ENCODE measurements at places on chromosomes 5 and 9. TPM values are rescaled to one million over a fixed set of nuclear protein-coding genes. Genes with fewer than 3 reads are reported as not detected.

Gene CCDC192
- total RNA-seq = not detected

Gene CCNI2
- total RNA-seq = 0.28 TPM

Gene RUSC2
- 7.9 TPM for total RNA-seq

Gene SLCO6A1
- 0.21 TPM for total RNA-seq

Gene CFAP77
- total RNA-seq = not detected

Gene PCDHB8
- total RNA-seq = 0.57 TPM

Gene CTXN3
- total RNA-seq = not detected

Gene CDH9
- total RNA-seq = not detected

Gene SEPTIN8
- total RNA-seq = 43.4 TPM

Gene NR3C1
- 47.6 TPM for total RNA-seq

Gene ACTL7B
- 0.07 TPM for total RNA-seq

Gene PCDHA9
- 0.43 TPM for total RNA-seq

Gene C8G
- total RNA-seq = not detected

Gene PCDHGA2
- 1.00 TPM for total RNA-seq

Gene CDKN2B-AS1
- 1.9 TPM for total RNA-seq

Gene GOLM1
- 55.1 TPM for total RNA-seq

Gene GPRIN1
- 5.1 TPM for total RNA-seq
